Stimulated activated CD4-positive, alpha-beta T cell treated with anti-CD3 and anti-CD28 coated beads, Interleukin-4, amount 100 ng/mL, for 4 hours (primary cell): ENCODE measurements at places on chromosomes 7 and 10.

DNA sequence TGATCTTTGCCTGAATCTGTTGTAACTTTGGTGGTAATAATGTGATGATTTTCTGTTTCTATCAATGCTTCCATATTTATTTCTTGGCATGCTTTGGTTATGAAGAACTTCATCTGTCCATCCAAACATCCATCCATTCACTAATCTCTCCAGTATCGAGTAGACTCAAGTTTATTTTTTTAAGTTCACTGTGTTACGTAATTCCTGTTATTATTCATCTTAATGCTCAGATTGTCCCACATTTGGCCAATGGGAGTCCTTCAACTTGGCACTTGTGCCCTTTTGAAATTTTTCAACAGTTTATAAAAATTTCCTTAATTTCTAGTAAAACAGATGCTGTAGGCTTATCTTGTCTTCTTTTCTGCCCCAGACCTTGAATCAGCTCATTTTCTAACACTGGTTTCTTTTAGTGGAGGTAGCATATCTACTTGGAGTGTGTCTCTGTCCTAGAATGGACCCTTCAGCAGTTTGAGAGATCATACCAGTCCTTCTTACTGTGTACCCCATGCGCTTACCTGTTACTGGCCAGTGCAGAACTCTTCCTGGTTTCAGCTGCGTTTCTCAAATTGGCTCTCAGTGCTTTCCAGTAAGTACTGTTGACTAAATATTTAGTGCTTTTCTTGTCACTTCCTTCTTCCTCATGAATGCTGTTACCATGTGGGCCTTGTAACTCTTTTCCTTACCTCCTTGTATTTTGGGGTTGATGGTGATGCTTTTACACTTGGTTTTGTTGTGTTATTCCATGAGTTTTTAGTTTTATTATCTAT lies 100.8 kb downstream of the MLLT10 start:
- no peak for DNase-seq

- DNase-seq = no peak
Measured at GRCh38 chr7:74625446-74625845, 32.1 kb upstream of the GTF2I start.

DNA sequence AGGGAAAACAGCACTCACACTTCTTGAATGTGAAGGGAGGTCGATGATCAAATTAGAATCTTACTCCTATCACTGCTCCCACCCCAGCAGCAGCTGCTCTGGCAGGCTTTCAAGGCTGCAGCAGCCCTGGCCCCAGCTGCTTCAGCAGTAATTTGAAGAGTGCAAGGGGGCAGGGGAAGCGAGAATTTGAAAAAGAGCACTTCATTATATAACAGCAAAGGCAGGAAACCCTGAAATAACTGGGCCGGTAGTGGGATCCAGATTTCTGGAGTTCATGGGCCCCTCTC lies 44.9 kb downstream of the MYPN start:
- DNase-seq = no peak

DNA sequence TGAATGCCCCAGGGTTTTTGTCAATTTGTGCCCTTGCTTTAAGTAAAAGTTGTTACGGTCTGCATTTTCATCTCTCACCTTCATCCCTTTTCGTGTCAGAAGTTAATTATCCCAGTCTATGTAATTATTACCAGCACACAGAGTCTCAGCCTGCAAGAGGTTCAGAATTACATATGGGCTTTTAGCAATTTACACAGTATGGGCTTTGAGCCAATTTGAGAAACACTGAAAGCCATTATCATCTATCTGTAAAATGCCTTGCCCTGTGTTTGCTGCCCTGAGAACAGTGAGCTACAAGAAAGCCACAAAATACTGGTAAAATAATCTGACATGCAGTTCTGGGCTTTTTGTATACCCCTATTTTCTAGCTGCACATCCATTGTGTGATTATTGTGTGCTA lies 125.6 kb upstream of the STEAP4 start:
- DNase-seq = no peak

DNA sequence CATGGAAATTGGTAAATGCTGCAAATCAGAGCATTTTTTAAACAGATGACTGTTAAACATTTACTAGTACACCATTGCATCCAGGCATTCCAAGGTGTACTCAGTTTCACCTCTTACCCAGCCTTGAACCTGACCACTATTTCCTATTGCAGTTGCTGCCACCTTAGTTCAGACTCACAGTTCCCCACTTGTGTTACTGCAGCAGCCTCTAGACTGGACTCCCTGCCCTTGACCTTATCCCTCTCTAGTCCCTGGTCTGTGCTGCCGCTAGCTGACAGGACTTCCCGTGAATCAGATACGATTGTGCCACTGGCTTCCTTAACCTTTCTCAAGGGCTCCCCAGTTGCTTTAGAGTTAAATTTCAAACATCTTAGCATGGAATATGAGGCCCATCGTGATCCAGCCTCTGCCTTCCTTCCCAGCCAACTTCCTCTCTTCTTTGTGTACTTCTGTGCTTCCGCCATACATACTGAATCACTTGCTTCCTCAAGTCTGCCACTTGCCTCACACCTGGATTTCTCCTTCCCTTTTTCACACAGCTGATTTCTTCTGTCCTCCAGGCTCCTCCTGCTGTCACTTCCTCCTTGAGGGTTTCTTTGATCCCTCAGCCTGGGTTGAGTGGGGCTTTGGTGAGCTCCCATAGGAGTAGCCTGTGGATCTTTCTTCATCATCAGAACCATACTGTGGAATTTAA lies 118.7 kb upstream of the GJD4 start:
- DNase-seq = no peak

DNA sequence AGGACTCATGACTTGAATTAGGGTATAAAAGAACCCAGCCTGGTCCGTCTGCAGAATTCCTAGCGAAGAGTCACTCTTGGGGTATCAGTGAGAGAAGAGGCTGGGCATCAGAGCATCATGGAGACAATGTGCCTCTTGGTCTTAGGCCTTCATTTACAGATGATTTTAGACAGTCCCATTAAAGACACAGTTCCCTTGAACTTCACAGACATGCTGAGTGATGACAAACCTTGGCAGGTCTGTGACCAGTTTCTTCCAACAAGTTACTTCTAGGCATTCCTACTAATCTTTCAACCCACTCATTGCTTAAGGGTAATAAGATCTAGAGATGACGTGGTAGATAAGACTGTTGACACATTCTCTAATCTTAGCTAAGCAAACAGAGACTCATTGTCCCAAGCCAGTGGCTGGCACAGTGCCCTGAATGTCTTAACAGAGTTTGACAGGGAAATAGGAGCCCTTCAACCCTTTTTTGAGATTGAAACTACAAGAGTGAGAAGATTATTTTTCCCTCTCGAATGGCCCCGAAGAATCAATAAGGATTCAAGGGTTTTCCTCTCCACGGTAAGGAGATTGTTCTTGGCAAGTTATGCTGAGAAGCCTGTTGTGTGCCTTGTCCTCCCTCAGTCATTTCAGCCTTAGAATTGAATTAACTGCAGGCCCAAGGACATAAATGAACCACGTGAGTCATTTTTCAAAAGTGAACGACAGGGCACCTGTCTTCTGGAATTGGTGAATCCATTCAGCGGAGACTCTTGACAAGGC lies 281.1 kb downstream of the CCDC3 start:
- no peak for DNase-seq

- no peak for DNase-seq
Measured at GRCh38 chr7:87505122-87505521, 29.6 kb upstream of the ABCB4 start.

DNA sequence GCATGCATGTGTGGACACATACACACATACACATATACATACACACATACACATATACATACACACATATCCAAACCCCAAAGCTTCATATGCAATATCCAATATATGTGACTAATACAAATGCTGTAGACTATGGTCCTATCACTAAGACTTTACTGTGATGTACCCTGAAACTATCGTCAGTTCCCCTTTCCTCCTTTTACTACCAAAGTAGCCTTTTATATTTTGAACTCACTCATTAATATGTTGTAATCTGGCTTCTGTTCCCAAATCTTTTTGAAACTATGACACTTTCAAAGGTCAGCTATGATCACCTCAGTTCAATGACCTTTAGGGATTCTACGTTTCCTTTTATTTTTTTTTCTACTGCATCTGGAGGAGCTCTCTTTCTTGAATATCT lies 64.8 kb upstream of the TFEC start:
- DNase-seq = no peak

GRCh38 chr7:77313876-77314480 lies 102.2 kb downstream of the GSAP start:
- DNase-seq = no peak

- no peak for DNase-seq
Measured at GRCh38 chr10:124073978-124074377, 19.4 kb downstream of the CHST15 start.

GRCh38 chr10:133438711-133439273 lies 14.4 kb upstream of the SPRN start:
- no peak for DNase-seq

DNA sequence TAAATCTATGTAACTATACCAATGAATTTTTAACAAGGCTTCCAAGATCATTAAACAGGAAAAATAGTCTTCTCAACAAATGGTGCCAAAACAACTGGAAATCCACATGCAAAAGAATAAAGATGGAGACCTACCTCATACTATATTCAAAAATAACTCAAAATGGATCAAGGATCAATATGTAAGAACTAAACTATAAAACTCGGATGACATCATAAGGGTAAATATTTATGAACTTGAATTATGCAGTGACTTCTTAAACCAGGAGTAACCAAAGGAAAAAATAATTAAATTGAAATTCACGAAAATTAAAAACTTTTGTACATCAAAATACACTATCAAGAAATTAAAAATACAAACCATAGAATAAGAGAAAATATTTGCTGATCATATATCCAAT lies 728.7 kb upstream of the GHITM start:
- DNase-seq = no peak

- DNase-seq = no peak
Measured at GRCh38 chr10:62842983-62843382, 26.8 kb upstream of the EGR2 start.

GRCh38 chr7:18511351-18512140 lies 16.0 kb downstream of the HDAC9 start:
- DNase-seq = no peak

DNA sequence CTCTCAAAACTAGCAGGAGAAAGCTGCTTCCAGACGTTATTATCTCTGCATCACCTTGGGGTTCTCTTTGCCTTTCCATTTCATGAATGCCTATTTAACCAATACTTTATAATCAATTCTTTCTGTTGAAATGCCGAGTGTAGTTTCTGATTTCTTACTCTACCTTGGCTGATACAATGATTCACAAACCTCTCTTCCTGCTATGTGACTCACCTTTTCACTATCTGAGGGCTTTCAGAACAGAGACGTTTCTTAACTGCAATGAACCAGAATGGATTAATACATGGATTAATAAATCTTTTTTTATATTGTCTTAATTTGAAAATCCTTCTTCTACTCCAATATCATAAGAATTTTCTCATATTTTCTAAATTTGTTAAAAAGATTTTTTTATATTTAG lies 46.4 kb upstream of the ZNF746 start:
- no peak for DNase-seq

- DNase-seq = no peak
Measured at GRCh38 chr10:83076443-83076842, 1062.9 kb upstream of the GHITM start.

DNA sequence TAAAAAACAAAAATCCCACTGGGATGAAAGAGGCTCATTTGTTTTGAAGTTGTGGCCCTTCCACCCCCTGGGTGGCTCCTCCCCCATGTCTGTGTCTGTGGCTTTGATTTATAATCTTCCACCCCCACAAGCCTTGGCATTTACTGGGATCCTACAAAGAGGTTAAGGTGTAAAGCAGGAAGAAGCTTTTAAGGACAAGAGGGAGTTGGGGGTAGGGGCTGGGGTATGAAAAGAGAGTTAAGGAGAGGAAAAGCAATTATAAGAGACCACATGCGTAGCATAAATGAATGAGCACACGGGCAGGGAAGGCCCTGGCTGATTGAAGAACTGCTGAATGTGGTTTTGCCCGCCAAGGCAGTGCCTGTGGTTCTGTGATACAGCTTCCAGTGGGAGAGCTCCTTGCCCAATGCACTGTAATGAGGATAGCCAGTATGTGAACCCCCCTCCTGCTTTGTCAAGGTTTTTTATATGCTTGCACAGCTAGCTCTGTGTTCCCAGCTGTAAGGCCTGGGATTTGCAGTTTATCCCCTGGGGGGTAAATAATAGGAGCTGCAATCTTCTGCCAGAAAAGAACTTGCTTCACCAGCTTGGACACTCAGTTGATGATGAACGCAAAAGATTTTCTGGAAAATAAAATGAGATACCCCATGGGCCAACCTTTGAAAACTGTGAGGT lies 34.7 kb upstream of the KMT2E start:
- no peak for DNase-seq

DNA sequence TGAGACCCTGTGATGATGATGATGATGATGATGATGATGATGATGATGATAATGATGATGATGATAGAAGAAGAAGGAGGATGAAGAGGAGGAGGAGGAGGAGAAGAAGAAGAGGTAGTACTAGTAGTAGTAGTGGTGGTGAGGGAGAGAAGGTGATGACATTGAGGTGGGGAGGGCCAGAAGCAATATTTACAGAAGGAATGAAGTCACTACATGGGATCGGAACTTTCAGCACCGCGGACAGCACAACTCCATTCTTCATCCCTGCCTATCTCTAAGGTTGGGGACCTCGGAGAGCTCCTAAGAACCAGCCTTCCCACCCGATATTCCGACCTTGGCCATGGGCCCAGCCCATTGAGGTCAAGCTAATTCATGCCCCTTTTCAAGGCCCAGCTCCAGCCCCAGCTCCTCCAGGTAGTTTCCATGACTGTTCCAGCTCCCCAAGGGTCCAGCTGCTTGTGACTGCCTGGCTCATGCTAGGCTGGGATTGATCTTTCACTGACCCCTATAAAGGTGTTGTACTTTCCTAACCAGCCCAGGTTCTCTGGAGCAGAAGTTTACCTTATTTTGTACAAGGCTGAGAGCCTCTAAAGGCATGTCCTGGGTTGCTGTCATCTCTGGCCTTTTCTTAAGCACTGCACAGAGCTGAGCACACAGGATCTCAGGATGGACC lies 10.3 kb downstream of the CRHR2 start:
- no peak for DNase-seq

DNA sequence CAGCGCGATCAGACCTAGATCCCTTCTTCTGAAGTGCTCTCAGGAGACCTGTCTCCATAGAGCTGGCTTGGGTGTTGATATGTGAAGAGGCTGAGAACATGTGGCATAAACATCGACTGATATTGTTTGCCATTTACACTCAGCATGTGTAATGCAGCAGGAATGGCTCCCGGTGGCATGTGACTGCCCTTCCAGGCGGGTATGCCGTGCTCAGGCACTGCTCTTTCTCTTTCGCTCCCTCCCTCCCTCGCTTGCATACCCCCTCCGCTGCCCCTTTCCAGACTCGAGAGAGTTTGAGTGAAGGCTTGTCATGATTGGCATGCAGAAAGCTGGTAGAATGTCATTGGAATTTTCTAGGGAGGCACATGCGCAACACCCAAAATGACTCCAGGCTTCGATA lies 107.3 kb upstream of the PDCD4 start:
- DNase-seq = no peak
